CMK (cell line): ENCODE measurements at places on chromosomes 1 and 21.

DNA sequence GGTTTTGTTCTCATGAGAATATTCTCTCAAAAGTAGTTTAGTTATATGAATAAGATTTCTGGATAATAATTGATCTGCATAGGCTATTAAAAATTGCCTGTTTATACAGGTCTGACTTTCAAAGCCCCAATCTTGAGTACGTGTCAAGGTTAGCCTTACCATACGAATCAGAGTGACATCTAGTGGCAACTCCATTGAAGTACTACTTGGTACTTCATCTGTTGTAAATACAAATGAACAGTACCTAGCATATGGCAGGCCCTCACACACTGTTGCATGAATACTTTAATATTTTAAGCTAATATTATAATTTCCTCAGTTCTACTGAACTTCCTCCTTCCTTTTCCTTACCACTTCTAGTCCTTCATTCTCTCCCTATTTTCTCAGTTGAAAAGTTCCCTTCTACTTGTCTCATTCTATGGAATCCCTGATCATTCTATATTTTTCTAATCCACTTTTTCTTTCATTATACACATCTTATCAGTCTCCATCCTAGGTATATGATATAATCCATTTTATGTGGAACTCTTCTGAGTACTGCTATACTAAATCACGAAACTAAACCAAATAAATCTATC lies 101.2 kb downstream of the AKT3 start:
- peak; percentile 33 for DNase-seq

DNA sequence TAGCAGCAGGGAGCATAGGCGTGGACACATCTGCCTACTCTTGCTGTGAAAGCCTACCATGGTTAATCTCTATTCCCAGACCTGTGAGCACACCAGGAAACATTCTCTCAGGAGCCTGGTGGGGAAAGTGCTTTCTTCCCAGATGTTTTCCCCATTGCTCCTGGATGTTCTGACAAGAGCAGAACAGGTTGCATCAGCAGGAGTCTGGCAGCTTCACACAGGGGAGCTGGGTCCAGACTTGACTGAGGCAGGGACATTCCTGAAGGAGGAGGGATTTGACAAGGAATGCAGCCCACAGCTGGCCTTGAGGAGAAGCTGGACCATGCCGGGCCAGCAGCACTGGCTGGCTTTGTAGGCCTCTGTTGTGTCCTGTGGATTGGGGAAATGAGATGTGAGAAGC lies 21.0 kb upstream of the ARTN start:
- DNase-seq: no peak

- DNase-seq: no peak
These were observed 45.3 kb downstream of the B3GALT5 start for GRCh38 chr21:39658066-39658465.

- DNase-seq: no peak
These were observed 74.1 kb downstream of the GALNT2 start for GRCh38 chr1:230141021-230141648.

GRCh38 chr1:20558191-20558590 lies 5.8 kb downstream of the FAM43B start:
- DNase-seq: peak; percentile 21

- DNase-seq: no peak
These were observed 200.2 kb downstream of the MRPL39 start for GRCh38 chr21:25406887-25407579.

DNA sequence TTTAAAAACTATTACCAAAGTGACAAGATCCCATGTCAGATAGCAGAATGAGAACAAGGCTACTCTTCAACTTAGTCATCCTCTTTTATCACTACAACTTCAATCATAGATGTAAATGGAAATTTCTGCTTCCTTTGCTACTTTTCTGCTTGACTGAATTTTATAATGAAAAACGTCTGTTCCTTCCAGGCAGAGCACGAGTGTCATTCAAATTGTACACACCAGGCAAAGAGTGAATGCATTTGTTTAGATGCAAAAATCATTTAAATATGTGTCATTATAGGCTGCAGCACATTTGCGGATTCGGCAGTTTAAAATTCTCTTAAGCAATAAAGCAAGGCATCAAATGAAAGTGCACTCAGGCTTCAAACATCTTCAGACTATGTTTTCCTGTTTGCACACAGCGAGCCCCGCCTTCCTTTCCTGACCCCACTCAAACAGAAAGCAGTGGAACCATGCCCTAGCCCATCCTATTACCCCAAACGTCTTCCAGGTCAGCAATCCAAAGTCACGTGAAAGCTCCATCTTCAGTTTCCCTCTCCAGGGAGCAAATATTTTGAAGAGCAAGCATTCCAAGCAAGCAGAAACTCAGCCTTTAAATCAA lies 99.6 kb downstream of the APP start:
- DNase-seq: no peak

DNA sequence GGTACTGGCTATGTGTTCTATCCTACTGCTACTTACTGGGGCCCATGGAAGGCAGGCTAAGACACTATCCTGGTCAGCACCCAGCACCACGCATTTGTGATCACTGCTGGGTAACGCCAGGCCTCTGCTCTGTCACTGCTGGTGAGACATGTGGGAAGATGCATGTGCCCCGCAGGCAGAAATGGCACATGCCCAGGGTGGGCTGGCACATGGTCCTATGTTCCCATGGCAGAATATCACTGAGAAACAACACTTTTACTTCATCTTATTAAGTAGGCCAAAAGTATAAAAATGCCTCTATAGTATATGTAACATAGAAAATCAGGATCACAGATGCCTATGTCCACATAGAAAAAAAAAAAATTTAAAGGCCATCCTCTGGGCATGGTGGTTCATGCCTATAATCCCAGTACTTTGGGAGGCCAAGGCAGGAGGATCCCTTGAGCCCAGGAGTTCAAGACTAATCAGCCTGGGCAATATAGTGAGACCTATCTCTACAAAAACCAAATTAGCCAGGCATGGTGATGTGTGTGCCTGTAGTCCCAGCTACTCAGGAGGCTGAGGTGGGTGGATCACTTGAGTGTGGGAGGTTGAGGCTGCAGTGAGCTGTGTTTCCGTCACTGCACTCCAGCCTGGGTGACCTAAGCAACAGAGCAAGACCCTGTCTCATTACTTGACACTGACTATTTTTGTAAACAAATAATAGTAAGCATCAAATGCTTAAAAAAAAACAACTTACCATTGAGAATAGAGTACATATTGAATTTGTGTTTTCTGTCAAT lies 11.5 kb downstream of the DDX59 start:
- DNase-seq: no peak

GRCh38 chr1:111370871-111371270 lies 56.7 kb downstream of the OVGP1 start:
- no peak for DNase-seq

DNA sequence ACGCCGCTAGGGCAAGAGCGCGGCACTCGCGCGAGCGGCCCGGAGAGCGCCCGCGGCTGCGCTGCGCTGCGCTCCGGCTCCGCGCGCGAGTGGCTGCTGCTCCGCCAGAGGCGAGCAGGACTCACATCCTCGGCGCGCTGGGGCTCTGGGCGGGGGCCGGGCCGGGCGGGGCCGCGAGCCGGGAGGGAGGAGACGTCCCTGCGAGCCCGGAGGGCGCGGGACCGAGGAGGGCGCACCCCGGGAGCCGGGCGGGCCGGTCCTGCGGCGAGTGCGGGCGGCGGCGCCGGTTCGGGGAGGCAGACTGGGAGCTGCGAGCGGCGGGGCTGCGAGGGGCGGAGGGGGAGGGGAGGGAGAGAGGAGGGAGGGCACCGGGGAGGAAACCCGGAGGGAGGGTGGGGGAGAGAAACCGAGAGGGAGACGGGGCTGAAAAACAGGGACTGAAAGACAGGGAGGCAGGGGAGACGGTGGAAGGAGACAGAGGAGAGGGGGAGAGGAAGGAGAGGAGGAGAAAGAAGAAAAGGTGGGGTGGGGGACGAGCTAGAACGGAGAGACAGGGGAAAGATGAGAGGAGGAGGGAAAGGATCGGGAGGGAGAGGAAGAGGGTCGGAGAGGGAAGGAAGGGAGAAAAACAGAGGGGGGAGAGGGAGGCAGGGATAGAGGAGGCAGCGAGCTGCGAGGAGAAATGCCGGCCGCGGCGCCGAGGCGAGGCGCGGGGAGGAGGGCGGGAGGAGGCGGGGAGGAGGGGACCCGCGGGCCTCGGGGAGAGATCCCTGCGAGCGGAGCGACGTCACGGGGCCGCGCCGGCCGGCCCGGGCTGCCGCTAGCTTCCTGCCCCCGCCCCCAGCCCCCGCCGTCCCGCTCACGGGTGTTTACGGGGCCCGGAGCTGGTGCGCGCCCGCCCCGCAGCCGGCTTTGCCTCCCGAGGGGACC lies at the start of gene CAMK2N1:
CAMK2N1 (minus strand) TSS at position 684 of the 930 bp plus-strand sequence. CDS start 831 bp downstream, outside the sequence.
- DNase-seq: no peak

- DNase-seq: no peak
These were observed 45.7 kb upstream of the PLPPR4 start for GRCh38 chr1:99218572-99218971.

GRCh38 chr1:205809942-205810345 lies 3.1 kb downstream of the SLC41A1 start:
- no peak for DNase-seq

- DNase-seq: no peak
These were observed 23.2 kb downstream of the ADORA1 start for GRCh38 chr1:203150511-203151297.

GRCh38 chr21:25161571-25161970 lies 445.7 kb downstream of the MRPL39 start:
- no peak for DNase-seq

DNA sequence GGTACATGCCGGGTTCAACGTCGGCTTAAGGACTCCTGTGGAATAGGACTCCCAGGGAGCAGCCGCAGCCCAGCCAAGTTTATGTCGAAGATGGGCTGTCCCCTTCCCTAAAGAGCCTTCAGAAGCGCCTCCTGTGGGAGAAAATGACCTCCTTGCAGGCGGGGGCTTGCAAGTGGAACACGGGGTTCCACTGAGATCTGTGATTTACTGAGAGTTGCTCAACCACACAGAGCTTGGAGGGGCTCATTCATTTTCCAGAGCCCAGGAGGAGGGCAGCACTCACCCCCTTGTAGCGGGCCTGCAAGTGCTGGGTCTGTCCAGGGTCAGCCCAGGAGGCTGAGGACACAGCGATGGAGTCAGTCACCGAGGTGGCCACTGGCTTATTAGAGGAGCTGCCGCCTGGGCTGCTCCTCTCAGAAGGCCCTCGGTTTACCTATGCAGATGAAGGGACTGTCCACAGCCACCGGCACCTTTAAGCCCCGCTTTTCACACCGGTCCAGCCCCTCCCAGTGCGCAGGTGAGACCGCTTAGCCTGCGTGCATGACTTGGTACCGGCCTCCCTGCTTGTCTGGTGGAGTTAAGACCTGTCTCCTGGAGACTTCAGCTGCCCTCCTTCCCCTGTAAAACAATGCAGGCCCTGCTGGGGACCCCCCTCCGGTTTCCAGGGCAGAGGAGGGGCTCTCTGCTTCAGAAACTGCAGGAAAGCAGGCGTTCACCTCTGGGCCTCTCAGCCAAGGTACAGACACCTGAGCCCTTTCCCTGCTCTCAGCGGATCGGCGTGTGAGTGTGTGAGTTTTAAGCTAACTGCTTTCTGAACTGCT lies 57.5 kb downstream of the ATP5PO start:
- DNase-seq: no peak

- DNase-seq: peak; percentile 87
These were observed 32.2 kb upstream of the EPB41 start for GRCh38 chr1:28882009-28882628.

- DNase-seq: peak; percentile 68
These were observed 1.9 kb downstream of the FTCD start for GRCh38 chr21:46153247-46154154.

- no peak for DNase-seq
These were observed 33.6 kb upstream of the GPR52 start for GRCh38 chr1:174414203-174414602.

- DNase-seq: no peak
These were observed 228.3 kb downstream of the ST6GALNAC3 start for GRCh38 chr1:76302711-76303339.

DNA sequence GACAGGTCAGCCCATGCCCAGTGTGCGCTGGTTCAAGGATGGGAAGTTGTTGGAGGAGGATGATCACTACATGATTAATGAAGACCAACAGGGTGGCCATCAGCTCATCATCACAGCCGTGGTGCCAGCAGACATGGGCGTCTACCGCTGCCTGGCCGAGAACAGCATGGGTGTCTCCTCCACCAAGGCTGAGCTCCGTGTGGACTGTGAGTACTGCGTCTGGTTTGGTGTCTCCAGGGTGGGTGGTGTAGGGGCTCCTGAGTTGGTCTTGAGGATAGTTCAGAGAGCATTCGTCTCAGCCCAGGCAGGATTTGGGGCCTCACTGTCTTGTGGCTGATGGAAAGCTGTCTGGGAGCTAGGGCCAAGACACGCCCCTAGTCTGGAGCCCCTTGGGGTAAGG lies 83.2 kb downstream of the TRIM11 start:
- no peak for DNase-seq

DNA sequence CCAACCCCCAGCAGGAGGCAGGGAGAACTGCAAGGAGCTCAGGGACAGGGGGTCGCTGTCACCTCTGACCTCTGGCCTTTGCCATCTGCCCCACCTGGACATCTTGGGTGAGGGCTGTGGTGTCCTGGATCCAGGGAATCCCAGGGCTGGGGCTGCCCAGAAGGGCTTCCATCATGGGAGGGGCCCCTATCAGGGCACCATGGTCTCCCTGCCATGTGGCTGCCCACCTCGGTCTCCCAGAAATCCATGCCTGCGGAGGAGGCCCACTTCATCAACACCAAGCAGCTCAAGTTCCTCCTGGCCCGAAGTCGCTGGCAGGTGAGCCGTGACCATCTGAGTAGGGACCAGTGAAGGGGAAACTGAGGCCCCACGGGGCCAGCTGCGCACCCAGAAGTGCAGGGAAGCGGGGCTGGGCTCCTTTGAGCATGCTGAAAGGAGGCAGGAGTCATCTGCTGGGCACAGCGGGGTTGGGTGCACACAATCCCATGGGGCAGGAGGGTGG lies 36.1 kb downstream of the TRIM11 start:
- DNase-seq: no peak

- DNase-seq: no peak
These were observed 56.1 kb downstream of the ATP2B4 start for GRCh38 chr1:203682473-203683383.

DNA sequence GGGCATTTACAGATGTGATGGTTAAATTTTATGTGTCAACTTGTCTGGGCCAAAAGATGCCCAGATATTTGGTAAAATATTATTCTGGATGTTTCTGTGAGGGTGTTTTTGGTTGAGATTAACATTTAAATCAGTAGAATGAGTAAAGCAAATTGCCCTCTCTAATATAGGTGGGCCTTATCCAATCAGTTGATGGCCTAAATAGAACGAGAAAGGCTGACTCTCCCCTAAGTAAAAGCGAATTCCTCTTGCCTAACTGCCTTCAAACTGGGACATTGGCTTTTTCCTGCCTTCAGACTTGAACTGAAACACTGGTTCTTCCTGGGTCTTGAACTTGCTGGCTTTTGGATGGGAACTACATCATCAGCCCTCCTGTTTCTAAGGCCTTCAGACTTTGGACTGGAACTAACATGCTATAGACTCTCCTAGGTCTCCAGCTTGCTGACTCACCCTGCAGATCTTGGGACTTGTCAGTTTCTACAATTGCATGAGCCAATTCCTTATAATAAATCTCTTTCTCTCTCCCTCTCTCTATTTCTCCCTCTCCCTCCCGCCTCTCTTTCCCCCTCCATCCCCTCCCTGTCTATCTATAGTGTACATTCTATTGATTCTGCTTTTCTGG lies 10.2 kb upstream of the NAV1 start:
- DNase-seq: no peak
